ENCODE measurements at places on chromosomes 3 and 15.

DNA sequence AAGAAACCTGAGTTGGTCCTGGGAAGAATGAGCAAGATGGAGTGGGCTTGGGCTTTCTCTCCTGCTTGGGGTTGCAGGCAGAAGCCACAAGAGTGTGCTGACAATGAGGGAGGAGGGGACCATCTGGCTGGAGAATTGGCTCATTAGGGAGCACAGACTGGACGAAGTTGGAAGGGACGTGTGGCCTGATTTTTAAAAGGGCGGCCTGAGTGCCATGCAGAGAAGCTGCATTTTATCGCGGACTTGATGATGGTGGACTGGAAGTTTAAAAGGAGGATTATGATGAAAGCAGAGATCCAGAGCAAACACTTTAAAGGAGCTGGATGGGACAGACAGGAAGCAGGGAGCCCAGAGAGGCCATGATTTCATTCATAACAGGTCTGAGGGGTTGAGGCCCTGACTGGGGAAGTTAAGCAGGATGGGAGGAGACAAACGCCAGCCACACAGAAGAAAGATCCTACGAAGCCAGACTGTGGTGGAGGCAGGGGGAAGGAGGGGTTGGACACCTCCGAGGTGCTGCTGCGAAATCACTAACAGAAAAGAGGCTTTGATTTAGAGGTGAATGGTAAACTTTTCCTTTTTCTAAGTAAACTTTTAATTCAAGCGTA lies 23.6 kb downstream of the TLNRD1 start:
- DNase-seq, result no peak

- no peak for DNase-seq
Observed at GRCh38 chr3:100779480-100779879, 70.2 kb downstream of the TFG start.

DNA sequence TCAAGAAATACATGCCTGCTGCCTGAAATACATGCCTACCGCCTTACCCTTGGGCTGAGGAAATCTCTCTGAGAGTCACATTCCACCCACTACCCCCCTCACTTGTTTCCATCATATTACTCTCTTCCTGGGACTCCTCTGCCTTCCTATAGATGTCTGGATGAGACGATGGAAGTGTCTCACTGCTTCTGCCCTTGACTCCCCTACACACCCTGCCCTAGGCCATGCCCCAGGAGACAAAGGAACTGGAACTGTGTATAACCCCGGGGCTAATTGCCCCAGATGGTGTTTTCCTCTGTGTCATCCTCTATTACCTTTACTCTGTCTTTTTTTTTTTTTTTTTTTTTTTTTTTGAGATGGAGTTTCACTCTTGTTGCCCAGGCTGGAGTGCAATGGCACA lies 102.0 kb downstream of the GTPBP8 start:
- no peak for DNase-seq

GRCh38 chr3:98563661-98564281 lies 29.6 kb downstream of the CPOX start:
- DNase-seq, result no peak

DNA sequence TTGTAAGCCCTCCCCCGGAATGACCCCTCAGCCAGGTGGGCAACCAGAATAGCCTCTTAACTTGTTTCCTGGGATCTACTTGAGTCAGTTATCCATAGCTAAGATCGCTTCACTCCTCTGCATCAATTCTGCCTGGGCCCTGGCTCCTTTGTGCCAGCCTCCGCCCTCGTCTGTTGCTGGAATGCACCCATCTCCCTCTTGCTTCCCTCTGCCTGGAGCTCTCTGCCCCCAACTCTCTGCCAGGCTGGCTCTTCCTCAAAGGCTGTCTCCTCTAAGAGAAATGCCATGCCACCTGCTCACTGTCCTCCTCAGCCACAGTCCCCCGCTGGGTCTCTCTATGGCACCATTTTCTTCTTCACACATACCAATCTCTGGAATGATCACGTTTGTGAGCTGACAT lies 240.8 kb downstream of the ADAMTS17 start:
- DNase-seq, result no peak

DNA sequence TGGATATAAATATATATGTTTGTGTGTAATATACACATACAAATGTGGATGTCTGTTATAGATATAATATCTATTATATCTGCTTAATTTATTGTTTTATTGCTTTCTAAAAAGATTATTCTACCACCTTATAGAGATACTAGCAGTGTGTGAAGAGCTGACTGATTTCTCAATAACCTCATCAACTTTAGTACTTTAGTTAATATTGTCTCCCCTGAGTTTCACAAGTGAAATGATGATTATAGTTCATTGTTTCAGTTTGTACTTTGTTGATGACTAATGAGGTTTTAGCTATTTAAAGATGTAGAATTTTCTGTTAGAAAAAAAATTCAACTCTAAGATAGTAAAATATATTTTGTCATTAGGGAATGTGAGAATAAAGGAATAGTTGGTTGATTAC lies 11.4 kb downstream of the RSRC1 start:
- no peak for DNase-seq

GRCh38 chr3:28089527-28089897 lies 151.9 kb upstream of the CMC1 start:
- DNase-seq, result no peak

DNA sequence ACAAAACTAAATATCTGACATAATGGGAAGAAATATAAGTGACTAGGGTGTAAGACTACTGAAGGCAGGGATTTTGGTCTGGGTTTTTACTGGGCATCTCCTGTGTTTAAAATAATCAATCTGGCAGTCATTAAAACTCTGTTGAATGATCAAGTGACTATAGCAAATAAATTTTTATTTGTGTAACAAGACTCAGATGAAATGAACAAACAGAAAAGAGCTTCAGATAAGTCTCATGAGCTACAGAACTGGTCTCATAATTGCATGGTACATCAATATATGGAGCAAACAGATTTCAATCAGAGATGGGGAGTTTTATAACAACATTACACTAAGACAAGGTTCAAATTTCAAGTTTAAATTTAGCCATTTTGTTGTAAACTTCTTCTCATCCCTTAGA lies 372.5 kb downstream of the PLCL2 start:
- DNase-seq, result no peak

- no peak for DNase-seq
Observed at GRCh38 chr15:71199384-71200351, 84.4 kb downstream of the THSD4 start.

- no peak for DNase-seq
Observed at GRCh38 chr3:77041811-77042210, 1.9 kb downstream of the ROBO2 start.

- DNase-seq, result no peak
Observed at GRCh38 chr15:50340416-50340815, 14.6 kb downstream of the GABPB1 start.

DNA sequence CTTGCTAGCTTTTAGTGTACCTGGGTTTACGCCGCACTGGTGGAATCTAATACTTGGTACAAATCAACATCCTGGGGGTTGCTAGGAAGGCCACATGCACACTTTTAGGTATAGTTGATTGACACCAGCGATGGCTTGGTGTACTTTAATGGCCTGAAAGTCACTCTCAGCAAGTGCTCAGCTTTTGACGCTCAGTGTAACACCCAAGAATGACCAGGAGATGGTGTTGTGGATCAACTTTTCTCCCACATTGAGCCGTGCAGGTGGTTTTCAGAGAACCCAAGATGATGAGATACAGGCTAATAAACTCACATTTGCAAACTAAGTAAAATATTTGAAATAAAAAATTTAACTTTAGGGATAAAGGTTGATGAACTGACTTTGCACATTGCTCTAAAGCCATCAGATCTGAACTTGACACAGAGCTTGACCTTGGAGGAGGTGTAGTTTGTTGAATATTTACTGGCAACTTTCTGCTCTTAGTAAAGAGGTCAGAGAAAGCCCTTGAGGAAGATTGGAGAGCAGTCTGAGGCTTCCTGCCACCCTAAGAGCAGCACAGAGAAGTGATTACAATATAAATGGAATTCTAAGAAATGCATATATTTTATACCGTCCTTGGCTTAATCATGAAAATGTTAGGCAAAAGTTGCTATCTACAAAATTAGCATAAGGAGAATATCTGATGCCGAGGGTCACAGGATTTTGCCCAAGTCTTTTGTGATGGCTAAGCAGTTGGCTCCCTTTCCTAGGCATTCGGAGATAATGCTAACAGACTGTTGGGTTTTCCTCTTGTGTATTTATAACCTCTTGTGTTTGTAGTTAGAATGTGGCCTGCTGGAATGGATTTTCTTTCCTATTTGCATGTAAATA lies 143.4 kb upstream of the RASGRP1 start:
- no peak for DNase-seq

GRCh38 chr3:156575641-156576040 lies 20.7 kb upstream of the SSR3 start:
- no peak for DNase-seq

GRCh38 chr3:65526656-65527055 lies 512.1 kb downstream of the MAGI1 start:
- DNase-seq, result no peak

DNA sequence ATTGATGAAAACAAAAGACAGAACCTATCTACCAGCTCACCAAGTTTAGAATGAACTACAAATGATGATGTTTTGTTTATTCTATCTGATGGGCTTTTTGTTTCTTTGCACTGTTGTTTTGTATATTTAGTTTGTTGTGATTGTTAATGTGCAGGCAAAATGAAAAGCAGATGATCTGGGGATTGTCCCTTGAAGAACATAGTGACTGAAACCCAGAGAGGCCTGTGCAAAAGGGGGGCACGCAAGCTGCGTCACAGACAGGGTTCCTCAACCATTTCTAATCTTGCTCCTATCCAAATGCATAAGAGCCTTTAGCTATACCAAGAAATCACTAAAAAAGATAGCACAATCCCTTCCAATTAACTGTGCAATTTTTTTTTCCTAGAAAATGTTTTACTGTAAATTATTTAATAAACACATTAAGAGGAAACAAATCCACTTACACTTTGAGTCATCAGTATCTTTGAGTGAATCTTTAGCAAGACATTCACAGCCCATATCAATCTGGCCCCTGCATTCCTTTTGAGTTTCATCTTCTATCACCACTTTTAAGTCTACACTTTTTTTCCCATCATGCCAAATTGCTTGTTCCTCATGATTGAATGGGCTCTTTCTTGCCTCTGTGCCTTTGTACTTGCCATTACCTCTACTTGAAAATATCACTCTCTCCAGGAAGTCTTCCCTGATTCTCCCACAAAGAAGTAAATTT lies 220.3 kb downstream of the ATP8B4 start:
- DNase-seq, result no peak

DNA sequence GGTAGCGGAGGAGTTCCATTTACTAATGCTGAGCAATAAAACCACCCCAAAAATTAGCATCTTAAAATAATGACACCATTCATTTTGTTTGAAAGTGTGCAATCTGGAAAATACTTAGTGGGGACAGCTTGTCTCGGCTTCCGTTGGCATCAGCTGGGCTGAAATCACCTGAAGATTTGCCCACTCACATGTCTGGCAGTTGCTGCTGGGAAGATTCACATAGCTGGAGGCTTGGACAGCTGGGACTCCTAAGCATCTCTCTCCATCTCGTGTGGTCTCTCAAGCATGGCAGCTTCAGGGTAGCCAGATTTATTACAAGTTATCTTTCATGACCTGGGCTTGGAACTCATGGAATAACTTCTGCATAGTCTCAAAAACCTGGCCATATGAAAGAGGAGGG lies 38.4 kb upstream of the BFSP2 start:
- DNase-seq, result no peak

DNA sequence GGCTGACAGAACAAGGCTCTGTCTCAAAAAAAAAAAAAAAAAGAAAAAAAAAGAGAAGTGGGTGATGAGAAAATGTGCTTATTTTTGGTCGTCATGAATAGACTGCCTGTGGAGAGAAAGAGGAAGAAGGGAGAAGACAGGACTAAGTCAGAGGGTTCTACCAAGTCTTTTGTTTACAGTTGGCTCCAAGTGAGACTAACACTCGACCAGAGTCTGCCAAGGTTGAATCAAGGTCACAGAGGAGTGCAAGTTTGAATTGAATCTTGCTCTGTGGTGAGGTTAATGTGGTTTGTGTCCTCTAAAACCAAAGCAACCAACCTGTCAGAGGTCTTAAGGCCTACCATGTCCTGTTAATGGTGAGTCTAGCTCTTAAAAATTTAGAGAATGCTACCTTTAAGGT lies 334.1 kb upstream of the GRM7 start:
- DNase-seq, result no peak

GRCh38 chr3:42117175-42118008 lies 26.2 kb downstream of the TRAK1 start:
- no peak for DNase-seq

DNA sequence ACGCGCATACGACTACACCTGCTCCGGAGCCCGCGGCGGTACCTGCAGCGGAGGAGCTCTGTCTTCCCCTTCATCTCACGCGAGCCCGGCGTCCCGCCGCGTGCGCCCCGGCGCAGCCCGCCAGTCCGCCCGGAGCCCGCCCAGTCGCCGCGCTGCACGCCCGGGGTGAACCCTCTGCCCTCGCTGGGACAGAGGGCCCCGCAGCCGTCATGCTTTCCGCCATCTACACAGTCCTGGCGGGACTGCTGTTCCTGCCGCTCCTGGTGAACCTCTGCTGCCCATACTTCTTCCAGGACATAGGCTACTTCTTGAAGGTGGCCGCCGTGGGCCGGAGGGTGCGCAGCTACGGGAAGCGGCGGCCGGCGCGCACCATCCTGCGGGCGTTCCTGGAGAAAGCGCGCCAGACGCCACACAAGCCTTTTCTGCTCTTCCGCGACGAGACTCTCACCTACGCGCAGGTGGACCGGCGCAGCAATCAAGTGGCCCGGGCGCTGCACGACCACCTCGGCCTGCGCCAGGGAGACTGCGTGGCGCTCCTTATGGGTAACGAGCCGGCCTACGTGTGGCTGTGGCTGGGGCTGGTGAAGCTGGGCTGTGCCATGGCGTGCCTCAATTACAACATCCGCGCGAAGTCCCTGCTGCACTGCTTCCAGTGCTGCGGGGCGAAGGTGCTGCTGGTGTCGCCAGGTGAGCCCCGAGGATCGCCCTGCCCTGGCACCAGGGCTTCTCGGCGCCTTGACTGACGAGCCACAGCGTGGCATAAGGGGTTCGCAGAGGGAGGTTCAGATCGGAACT lies 420 bp downstream of the SLC27A2 start:
- peak; percentile 45 for DNase-seq

GRCh38 chr3:148077318-148077923 lies 620.3 kb upstream of the AGTR1 start:
- DNase-seq, result no peak

Measured in activated CD4-positive, alpha-beta T cell treated with anti-CD3 and anti-CD28 coated beads, Interleukin-2, amount 50 U/mL, for 48 hours (primary cell).